ENCODE measurements at places on chromosomes 7 and 10.

- DNase-seq: no peak
Observed at GRCh38 chr7:139948587-139949335, 114.0 kb downstream of the PARP12 start.

- DNase-seq: no peak
Observed at GRCh38 chr10:19426034-19426433, 377.4 kb downstream of the MALRD1 start.

DNA sequence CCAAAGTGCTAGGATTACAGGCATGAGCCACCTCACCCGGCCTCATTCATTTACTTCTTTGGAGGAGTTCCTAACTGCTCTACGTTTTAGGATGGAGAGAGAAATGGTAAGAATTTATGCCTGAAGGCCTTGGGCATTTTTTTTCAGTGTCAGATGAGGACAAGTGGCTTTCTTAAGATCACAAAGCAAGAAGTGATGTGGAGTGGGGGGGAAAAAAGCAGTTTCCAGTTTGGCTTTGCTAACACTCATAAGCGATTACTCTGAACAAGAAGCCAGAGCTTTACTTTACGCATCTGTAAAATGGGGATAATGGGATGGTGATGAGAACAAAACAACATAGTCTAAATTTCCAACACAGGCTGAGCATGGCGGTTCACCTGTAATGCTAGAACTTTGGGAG lies 2.6 kb upstream of the PPIA start:
- no peak for DNase-seq

DNA sequence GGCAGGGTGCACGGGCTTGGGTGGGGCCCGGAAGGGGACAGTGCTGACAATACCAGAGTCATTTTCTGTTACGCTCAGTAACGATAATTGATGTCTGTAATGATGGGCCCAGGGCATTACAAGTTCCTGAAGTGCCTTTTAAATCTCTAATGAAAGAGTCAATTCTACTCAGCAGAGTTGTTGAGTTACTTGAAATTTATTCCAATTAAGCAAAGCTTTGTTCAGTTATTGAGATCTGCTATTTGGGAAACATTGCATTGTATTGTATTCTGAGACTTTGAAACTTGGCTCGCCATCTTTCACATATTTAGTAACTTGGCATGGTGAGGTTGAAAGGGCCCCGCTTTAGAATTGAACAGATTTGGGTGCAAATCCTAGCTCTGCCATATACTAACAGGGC lies 34.7 kb downstream of the MINDY4 start:
- no peak for DNase-seq

GRCh38 chr10:94315024-94315451 lies 47.7 kb downstream of the NOC3L start:
- no peak for DNase-seq

- no peak for DNase-seq
Observed at GRCh38 chr10:99914236-99914635, 95.5 kb downstream of the DNMBP start.

DNA sequence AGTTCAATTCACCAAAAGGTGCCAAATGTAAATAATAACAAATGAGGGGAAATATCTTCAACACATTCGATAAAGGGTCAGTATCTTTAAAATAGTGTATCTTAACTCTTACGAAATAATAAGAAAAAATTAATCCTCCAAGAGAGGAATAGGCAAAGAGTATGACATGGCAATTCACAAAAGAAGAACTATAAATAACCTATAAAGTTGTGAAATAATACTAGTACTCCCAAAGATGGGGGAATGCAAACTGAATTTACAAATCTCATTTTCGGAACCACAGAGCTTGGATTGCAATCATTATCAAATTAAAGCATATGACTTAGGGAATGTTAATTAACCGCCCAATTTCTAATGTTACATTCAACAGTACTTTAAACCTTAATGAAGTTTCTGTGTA lies 78.2 kb upstream of the TARP start:
- no peak for DNase-seq

- no peak for DNase-seq
Observed at GRCh38 chr7:151721694-151722093, 155.2 kb downstream of the PRKAG2 start.

DNA sequence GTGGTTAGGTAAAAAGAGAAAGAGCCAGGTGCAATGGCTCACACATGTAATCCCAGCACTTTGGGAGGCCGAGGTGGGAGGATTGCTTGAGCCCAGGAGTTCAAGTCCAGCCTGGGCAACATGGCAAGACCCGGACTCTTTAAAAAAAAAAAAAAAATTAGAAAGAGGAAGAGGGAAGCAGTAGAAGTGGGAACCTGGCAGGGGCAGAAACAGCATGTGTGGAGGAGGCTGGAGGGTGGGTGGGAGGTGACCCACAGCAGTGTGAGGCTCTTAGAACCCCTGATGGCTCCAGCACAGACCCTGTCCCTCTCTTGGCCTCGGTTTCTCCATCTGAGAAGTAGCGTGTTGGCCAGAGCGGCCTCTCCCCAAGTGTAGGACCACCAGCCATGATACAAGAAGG lies 4.9 kb upstream of the CCL24 start:
- DNase-seq: no peak

- peak; percentile 81 for DNase-seq
Observed at GRCh38 chr10:102644066-102644645, at the start of gene TRIM8. TRIM8 (plus strand) TSS chr10:102644479; CDS start chr10:102644618, 139 bp downstream.

DNA sequence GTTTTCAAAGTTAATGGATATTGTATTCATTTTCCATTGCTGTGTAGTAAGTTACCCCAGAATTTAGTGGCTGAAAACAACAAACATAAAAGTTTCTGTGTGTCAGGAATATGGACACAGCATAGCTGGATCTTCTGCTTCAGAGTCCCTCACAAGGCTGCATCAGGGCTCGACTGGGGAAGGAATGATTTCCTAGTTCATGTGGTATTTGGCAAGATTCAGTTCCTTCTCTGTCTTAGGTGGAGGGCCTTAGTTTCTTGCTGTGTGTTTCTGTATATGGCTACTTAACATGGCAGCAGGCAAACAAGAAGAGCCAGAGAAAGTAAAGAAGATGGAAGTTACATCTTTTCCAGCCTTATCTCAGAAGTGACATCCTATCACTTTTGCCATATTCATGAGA lies 51.1 kb downstream of the TPST1 start:
- DNase-seq: no peak

DNA sequence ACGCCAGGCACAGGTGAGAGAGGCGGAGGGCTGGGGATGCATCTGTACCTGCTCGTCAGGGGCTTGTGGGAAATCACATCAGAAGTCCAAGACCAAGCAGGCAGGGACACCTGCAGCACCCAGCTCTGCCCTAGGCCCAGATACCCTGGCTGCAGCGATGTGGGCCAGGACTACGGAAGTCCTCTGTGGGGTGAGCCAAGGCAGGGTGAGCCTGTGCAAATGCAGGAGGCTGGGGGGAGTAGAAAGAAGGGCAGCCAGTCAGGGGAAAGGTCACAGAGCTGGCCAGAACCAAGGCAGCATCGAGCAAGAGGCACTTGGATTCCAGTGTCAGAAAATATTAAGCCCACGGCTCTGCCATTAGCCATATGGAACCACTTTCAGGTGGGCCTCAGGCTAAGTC lies 85.2 kb downstream of the TNS3 start:
- peak; percentile 75 for DNase-seq

DNA sequence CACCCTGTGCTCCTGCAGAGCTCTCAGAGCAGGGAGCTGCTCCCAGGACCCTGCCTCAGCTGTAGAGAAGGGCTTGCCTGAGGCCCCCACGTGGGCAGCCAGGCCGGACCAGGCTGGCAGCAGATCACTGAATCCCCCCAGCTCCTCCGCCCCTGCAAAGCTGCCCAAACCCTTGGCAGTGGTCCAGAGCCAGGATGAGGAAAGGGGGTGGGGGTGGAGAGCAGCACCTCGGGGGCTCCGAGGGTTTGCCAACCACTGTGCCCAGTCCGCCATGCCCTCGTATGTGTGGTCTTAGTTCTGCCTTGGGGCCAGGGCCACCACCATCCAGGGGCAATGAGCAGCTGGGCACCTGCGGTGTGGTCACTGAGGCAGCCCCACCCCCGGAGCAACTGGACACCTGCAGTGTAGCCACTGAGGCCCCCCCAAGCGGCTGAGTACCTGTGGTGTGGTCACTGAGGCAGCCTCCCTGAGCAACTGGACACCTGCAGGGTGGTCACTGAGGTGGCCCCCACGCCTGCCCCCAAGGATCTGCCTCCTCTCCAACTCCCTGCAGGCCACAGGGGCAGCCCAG lies 90.8 kb downstream of the TCERG1L start:
- peak; percentile 32 for DNase-seq

DNA sequence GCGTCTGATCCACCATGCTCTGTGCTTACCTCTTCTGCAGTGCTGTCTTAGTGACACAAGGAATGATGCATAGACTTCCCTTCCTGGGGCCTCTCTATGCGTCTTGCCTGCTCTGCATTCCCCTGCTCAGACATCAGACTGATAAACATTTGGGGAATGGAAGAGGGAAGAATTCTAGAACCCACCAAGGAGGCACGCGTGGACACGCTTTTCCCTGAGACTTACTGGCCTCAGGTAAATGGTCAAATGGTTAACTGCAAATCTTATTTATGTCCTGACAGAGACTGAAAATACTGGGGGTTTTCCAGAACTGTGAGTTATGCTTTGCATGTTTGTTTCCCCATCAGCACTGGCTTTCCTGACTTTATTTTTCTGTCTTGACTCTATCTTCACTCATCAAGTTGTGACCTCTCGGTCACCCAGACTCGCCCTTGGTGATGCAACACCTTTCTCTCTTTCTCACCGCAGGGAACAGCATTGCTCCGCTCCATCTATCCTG lies 285.9 kb upstream of the FZD8 start:
- no peak for DNase-seq

DNA sequence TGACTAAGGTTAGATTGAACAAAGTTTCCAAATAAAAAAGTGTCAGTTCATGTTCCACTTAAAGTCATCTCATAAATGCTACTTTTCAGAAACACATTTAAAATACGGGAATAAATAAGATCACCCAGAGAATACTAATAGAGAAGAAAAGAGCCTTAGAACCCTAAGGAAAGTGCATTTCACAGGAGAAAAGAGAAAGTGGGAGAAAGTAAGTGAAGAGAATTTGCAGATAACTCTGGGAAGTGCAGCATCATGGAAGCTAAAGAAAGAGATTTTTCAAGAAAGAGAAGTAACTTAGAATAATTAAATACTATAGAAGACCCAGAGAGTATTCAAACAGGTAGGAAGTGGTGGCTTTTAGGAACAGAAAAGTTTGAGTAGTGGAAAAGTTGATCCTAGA lies 132.6 kb downstream of the VTI1A start:
- DNase-seq: no peak

DNA sequence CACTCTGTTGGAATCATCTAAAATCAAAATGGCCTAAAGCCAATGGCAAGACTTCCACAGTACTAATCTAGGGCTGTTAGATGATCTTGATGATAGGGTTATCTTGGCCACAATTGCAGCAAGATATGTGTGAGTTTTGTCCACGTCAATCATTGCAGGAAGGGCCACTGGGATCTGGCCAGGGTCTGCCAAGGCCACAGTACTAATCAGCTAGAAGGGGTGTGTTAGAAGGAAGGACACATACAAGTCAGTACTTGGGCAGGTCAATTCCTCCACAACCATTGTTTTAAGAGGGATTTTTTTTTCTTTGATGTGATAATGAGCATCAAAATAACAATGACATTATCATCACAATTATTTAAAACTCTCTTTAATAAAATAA lies 1.6 kb downstream of the LMOD2 start:
- no peak for DNase-seq

DNA sequence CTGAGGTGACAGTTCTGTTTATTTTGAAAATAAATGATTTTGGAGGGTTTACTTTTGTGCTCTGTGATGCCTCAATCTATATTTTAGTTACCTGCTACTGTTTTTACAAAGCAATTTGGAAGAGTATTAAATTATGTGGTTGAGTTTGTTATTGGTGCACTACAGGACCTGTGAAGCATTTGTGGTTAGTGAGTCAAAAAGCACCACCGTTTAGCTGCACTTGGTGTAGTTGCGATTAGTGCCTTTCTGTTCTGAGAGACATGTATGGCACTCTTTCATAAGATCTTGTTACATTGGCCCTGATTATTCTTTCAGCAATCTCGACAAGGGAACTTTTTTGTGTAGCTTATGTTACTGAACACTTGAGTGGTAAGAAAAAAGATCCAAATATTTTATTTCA lies 132.2 kb downstream of the BBS9 start:
- no peak for DNase-seq

DNA sequence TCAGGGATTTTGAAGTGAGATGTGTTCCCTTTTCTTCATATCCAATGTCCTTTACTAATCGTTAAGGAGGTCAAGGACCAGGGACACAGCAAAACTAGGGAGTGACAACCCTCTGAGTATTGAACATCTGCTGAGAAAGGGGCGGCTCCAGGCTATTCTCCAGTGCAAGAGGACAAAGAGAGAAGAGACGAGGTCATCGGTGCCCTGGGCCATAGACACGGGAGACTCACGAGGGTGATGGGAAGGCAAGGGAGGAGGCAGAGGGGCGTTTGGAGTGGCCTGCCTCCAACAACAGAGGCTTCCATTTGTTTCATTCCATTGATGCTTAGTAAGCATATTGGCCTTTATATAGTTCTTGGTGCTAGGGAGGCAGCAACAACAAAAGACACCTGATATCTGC lies 268.4 kb downstream of the CXCL12 start:
- DNase-seq: no peak

- DNase-seq: no peak
Observed at GRCh38 chr7:94429153-94429552, 34.5 kb downstream of the COL1A2 start.

DNA sequence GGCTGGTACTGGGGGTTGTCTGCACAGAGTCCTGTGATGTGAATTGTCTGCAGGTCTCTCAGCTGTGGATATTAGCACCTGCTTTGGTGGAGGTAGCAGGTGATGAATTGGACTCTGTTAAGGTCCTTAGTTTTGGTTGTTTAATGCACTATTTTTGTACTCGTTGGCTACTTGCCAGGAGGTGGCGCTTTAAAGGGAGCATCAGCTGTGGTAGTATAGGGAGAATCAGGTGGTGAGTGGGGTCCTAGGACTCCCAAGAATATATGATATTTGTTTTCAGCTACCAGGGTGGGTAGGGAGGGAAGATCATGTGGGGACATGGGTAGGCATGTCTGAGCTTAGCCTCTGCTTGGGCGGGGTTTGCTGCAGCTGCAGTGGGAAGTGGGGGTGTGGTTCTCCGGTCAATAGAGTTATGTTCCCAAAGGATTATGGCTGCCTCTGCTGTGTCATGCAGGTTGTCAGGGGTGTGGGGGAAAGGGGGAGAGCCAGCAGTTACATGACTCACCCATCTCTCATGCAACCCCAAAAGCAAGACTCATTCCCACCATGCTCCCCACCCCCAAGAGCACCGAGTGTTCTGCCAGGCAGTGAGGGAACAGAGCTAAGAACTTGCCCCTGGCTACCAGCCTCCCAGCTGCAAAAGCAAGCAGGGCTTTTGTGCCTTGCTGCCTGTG lies 53.7 kb upstream of the ZNF273 start:
- no peak for DNase-seq

DNA sequence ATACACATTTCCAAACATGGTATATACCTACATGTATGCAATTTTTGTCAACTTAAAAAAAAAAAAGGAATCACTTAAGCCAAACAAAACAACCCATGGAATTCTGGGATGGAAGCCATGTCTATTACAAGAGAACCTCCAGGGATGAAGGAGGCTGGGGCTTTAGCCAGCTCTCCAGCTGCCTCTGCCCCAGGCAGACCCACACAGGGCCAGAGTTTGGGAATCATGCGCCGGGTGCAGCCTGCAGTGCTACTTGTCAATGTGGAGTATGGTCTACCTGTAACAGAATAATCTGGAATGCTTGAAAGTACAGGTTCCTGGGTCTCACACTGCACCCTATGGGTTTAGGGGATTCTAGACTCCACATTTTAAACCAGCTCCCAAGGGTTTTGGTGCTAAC lies 10.8 kb downstream of the ATP6V0E2 start:
- DNase-seq: no peak
